Right ventricle myocardium superior (tissue), 1 donor: ENCODE measurements at places on chromosomes 1 and 21. TPM values are rescaled to one million over a fixed set of nuclear protein-coding genes. Genes with fewer than 3 reads are reported as not detected.

RIPK4 gene
- total RNA-seq, result 0.08 TPM

NUP133 gene
- total RNA-seq, result 29.5 TPM

CCDC17 gene
- total RNA-seq, result 1.0 TPM

GJA8 gene
- not detected for total RNA-seq

CLEC20A gene
- not detected for total RNA-seq

DNA sequence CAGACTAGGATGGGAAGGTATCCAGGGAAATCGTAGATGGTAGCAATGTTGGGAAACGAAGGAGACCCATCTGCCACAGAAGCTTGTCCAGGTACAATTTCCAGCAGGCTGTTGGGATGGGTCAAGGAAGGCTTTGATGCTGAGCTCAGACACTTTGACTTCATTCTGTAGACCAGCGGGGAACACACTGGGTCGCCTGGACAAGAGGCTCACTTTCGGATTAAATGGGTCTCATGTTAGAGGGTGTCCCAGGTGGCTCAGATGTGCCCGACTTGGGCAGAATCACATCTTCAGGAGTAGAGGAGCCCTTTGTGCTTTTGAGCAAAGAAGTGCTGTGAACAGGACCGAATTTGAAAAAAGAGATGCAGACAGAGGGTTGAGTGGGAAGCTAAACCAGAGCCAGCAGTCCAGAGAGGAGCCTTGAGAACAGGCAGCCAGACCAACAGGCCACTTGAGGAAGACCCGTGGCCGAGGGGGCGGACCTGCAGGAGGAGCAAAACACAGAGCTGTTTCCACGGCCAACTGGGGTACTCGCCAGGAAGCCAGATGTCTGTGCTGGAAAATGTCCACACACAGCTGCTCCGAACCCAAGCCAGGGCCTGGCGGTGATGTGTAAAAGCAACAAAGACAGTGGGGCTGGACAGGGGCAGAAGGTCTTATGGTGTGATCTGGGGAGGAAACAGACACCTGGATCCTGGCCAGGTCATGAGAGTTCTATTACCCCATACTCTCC lies 146.9 kb downstream of the AJAP1 start:
- DNase-seq, result peak; percentile 90

GRCh38 chr1:10835822-10836421 lies 39.5 kb upstream of the CASZ1 start:
- DNase-seq, result no peak

DNA sequence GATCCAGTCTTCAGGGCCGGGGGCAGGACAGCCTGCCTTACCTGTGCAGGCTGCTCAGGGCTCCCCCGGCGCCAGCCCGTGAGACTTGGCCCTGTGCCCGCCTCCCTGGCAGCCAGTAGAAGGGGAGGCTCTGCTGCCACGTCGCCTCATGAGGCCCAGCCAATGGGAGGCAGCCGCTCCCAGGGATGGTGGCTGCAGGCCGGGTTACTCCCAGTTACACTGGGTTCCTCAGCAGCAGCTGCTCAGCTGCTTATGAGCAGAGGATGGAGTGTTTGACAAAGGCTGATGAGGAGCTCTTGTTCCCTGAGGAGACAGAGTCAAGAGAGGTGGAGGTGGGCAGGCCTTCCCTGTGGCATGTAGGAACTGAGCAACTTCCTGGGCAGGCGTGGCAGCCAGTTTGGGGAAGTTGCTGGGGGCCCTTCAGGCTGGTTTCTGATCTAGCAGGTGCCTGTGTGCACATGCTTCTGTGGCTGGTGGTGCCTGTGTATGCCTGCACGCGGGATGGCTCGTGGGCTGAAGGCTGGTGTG lies 5.5 kb downstream of the MFSD2A start:
- DNase-seq, result peak; percentile 57

GRCh38 chr1:233661376-233662159 lies 47.7 kb downstream of the KCNK1 start:
- no peak for DNase-seq

- DNase-seq, result no peak
Observed at GRCh38 chr1:207486198-207486597, 9.8 kb upstream of the CR1 start.

DNA sequence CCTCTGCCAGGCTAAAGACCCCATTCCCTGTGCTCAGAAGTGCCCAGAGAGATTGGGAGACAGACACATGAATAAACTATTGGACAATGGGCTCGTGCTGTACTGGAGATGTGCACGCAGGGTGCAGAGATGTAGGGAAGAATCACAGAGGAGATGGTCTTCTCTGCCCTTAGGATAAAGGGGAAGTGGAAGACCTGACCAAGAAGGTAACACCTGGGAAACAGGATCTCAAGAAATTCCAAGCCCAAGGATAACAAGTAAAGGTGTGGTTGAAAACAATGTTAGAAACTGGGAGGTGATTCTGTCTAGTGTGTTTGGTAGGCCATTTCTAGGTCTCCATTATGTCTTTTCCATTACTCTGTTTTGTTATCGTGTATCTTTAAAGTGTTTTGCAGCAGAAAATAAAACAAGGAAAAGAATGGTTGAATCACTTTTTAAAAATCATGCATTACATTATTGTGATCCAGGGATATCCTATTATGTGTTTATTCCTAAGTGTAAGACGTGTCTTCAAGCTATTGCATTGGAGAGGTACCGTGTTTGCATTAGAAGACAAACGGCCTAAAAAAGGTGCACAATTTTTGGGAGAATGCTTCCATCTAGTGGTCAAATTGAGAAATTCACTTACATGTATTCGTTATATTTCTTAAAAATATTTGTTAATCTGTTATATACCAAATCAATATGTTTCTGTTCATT lies 40.8 kb upstream of the KCTD3 start:
- DNase-seq, result no peak

DNA sequence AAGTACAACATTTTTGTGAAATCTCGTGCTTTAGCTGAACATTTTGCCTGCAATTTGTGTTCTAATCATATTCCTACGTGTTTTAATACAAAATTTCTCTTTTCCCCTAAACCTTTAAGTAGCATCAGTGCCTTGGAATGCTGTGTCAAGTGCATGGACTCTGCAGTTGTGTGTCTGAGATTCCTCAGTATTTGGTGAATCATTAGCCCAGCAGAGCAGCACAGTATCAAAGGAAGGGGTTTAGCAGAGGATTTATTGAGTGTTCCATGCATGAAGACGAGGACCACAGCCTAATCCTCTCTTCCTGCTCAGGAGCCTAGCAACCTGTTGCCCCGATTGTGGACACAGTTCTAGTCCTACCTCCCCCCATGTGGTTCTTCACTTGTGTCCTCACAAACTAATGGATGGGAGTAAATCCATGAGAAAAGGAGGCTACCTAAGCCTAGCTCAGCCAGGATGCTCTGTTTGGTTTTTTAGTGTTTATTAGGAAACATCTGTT lies 29.3 kb upstream of the PCP4 start:
- no peak for DNase-seq

DNA sequence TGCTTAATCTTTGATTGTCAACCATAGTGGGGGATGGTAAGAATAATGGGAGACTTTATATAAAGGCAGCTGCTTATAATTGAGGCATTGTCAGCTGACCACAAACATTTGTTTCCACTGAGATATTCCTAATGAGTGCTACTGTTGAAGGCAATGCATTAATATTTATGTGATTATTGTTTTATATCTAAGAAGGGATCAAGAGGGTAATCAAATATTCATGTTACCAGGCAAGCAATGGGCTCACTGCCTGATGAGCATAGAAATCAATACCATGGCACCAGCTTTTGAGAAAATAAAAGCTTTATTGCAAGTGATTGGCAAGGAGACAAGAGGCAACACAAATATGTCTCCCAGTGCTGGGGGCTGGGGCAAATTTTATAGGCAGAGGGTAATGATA lies 706.7 kb upstream of the ADAMTS5 start:
- no peak for DNase-seq

DNA sequence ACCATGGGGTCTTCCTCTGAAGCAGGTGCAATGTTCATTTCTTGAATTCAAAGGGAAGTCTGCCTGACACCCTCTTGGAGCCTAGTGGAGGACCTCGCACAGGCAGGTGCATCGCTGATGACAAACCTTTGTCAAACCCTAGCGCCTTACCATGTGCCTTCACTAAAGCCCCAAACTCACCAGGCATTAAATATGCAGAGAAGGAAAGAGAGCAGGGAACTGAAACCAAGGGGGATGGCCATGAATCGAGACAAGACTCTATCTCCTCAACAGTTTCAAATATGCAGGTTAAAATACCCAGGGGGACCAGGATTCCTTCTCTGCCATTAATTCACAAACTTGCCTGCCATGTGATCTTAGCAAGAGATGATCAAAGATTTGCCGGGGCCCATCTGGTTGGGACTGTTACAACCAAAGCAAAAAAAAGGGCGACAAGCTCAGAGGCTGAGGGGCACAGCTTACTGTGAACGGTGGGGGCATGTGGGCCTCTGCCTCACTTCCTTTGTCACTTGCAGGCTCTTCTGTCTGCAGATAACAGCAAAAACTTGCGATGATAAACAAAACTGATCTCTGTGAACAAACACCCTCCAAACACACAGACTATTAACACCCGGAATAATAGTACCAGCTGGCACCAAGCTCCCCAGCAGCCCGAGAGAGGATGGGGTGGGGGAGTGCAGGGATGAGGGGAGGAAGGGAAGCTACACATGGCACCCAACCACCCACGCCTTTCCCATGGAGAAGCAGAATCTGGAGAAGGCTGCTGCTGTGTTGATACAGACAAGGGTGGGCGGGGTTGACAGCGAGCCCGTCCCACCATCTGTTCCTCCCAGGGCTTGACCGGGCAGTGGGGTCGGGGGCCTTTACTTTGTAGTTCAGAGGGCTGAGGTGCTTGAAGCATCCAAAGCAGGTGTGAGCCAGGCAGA lies 33.9 kb downstream of the TMEM63A start:
- peak; percentile 33 for DNase-seq

DNA sequence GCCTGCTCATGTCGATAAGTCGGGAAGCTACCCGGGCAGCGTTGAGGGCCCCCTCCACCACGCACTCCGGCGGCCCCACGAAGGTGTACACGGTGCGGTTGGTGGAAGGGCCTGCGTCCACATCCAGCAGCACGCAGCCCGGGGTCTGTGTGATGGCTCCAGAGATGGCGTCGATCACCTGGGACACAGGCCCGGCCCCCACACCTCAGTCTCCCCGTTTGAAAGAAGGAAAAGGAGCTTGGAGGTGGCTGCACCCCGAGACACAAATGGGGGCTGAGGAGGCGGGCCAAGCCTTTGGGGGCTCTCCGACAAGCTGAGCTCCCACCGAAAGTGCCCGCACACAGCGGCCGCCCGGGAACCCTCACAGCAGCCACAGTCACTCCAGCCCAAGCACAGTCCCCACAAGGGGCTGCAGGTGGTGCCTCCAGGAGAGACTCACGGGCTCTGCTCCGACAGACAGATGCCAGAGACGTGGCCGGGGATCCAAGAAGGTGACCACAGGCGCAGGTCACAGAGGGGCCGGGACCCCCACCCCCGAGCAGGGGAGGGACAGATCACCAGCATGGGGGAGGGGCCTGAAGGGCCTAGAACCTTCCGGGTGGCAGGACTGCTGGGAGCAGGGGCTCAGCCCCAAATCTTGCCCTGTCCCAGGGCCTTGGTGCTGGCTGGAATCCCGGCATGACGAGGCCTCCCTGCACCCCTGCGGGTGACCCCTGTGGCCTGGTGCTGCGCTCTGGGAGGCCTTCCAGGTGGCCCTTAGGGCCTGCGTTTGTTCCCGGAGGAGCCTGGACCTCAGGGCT lies 1.0 kb downstream of the FTCD start:
- peak; percentile 39 for DNase-seq

- DNase-seq, result no peak
Observed at GRCh38 chr1:63615768-63616420, 22.7 kb downstream of the PGM1 start.

GRCh38 chr1:65079941-65080340 lies 68.1 kb upstream of the AK4 start:
- no peak for DNase-seq
